ENCODE measurements at places on chromosomes 1 and 21.

- DNase-seq, result no peak
Measured at GRCh38 chr1:29903548-29904166, 667.3 kb downstream of the PTPRU start.

DNA sequence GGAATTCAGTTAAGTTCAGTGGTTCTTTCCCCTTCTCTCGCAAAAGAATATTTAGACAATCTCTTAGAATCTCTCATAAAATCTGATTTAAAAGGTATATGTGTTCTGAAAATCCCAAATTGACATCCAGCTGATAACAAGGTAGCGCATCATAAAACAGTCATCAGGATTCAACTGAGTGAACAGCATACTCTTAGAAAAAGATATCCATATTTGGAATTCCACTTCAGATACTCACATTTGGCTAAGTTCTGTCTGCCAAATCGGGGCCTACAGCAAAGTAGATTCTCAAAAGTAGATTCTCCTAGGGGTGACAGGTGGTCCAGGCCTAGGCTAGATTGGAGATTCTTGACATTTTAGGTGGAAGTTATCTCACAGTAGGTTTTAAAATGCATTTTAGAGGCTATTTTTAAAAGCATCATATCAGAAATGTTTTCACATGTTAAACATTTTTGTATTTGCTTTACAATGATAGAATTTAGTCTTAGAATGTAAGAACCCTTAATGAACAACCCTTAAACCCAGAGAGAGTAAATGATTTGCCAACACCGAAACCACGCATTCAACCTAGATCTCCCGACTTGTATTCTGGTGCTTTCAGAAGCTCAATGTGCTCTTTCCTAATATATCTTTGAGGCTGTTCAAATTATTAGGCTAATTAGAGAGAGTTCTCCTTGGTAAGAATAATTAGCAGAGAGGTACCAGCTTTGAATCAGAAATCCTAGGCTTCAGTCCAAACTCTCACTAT lies 318.9 kb downstream of the LMO4 start:
- DNase-seq, result no peak

DNA sequence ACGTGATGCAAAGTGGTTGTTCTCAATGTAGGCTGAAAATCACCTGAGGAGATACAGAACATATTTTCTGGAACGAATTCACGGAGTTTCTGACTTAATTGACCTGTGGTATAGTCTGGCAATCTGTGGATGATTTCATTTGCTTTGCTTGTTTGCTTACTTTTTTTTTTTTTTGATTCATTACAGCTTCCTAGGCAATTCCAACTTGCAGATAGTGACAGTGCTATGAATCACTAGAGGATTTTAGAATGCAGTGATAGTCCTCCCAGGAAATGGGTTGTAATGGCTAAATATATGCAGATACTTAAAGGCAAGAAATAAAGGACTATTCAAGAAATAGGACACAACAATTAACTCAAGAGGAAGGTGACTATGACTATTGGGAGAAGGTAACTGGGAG lies 1378.1 kb upstream of the PRMT6 start:
- DNase-seq, result no peak

DNA sequence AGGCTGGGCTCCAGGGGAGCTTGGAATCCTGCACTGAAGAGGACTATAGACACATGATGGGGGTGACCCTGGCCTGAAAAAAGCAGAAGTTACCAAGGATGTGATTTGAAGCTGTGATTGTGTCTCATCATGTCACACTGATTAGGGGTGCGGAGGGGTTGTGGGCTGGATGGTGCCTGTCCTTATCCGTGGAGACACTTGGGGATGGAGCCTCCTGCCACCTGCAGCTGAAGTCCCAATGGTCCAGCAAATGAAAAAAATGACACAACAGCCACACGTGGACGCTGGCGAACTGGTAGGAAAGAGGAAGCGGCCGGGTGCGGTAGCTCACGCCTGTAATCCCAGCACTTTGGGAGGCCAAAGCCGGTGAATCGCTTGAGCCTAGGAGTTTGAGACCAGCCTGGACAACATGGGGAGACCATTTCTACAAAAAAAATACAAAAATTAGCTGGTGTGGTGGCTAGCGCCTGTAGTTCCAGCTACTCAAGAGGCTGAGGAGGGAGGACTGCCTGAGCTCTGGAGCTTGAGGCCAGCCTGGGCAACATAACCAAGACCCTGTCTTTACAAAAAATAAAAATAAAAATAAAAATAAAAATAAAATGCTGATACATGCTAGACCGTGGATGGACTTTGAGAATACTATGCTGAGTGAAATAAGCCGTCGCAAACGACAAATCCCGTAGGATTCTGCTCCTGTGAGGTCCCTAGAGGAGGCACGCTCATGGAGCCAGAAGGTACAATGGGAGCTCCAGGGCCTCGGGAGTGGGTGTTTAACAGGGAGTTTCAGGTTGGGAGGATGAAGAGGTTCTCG lies 838 bp upstream of the IBA57 start:
- DNase-seq, result no peak

DNA sequence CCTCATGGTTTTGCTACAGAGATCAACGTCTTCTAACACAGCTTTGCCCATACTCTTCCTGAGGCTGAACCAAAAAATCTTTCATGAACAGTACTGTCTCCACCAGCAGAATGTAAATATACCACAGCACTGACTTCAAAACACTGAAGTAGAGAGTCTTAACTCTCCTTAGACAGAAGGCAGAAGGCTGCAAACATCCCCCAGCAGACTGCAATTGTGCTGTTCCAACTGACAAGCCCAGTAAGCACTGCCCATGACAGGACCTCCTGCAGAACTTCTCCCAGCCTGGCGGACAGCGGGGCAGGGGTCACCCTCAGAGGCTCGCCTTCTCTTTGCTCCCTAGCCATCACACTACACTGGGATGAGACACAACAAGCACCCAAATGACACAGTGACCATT lies 218.7 kb downstream of the RERE start:
- peak; percentile 9 for DNase-seq

GRCh38 chr1:38000529-38001455 lies 4.5 kb downstream of the FHL3 start:
- no peak for DNase-seq

DNA sequence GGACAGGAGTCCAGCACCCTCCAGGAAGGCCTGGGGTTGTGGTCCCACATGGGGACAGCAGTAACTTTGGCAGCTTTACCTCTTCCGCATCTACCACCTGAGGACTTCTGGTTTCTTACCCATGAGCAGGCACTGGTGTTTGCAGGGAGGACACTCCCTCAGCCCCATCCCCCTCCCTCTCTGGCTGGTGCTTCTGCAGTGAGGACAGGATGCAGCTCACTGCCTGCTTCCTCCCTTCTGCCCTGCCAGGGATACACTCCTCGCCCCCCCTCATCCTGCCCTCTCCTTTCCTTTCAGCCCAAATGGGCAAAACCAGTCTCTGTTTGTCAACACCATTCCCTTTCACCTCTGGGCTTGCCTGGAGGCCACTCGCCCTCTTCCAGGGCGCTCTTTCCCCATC lies 62.4 kb downstream of the KIRREL1 start:
- DNase-seq, result no peak

DNA sequence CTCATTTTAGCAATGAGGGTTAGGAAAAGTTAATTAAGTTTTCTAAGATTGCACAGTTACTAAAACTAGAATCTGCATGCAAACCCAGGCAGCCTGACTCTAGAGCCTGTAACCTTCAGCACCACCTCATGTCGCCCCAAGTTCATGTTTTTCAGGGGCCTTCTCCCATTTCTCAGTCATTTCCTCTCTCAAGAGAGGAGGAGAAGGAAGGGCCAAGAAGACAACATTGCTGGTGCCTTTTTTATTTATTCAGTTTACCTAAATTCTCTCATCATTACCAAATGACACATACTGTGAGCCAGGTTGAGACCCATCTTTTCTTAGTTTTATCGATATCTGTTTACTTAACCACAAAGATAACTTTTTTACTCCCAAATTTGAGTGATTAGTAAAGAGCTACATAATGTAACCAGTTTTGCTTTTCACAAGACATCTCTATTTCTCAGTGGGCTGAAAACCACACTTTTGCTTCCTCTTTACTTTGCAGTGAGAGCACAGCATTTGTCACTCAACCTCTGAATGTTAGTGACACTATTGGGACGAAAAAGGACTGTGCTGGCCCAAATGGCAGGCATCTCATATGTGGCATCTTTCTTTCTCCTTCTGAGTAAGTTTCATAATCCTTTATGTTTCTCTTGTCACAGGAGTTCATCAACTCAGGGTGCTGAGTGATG lies at the start of gene CD101:
Gene CD101, plus strand, starts transcription at position 507 of the 674 bp plus-strand sequence. Its CDS starts 58 bp downstream, at position 565.
- DNase-seq, result no peak

- no peak for DNase-seq
Measured at GRCh38 chr1:57360846-57361407, 62.9 kb downstream of the DAB1 start.

GRCh38 chr1:78334952-78335351 lies 155.8 kb upstream of the PTGFR start:
- DNase-seq, result no peak

GRCh38 chr1:203251466-203251865 lies 22.0 kb upstream of the CHIT1 start:
- no peak for DNase-seq

Measured in BE2C (cell line).